ENCODE measurements at places on chromosomes 1 and 21.

- no peak for DNase-seq
These were observed 96.3 kb downstream of the SETD4 start for GRCh38 chr21:35963920-35964451.

GRCh38 chr1:21297975-21298374 lies 7.7 kb upstream of the ECE1 start:
- DNase-seq: no peak

GRCh38 chr1:7831458-7831857 lies 21.4 kb downstream of the UTS2 start:
- no peak for DNase-seq

DNA sequence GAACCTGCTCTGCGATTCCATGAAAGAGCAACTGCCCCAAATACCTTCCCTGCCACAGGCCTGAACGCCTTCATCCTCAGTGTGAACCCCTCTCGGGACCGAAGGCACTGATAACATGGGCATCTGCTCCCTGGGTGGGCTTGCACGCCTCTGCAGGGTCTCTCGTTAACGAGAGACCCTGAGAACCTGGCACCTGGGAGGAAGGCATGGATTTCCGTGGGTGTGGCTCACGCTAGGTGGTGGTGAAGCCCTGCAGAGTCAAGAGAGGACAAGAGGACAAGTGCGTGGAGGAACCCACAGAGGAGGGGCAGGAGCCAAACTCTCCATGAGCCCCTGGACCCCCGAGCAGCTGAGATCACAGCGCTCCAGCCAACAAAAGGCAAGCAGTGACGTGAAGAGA lies 26.8 kb upstream of the COL6A2 start:
- no peak for DNase-seq

DNA sequence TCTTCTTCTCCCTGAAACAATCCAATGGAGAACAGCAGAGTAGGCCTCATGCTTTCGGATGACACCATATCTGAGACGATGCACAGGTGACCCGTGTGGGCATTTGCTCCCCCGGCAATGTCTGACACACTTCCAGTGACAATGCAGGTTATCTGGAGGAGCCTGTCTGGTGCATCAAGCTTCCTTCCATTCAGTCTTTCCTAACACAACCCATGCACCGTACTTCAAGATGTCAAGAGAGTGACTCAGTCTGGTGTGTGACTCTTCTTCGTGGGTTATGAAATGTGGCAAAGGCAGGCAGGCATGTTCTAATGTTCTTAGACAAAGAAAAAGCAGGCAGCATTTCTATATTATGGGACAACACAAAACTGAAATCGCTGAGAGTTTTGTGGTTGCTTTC lies 159.1 kb downstream of the EDEM3 start:
- no peak for DNase-seq

- DNase-seq: peak; percentile 28
These were observed 23.4 kb upstream of the TSPAN2 start for GRCh38 chr1:115112496-115113375.

GRCh38 chr1:21254335-21254951 lies 35.8 kb downstream of the ECE1 start:
- DNase-seq: no peak

DNA sequence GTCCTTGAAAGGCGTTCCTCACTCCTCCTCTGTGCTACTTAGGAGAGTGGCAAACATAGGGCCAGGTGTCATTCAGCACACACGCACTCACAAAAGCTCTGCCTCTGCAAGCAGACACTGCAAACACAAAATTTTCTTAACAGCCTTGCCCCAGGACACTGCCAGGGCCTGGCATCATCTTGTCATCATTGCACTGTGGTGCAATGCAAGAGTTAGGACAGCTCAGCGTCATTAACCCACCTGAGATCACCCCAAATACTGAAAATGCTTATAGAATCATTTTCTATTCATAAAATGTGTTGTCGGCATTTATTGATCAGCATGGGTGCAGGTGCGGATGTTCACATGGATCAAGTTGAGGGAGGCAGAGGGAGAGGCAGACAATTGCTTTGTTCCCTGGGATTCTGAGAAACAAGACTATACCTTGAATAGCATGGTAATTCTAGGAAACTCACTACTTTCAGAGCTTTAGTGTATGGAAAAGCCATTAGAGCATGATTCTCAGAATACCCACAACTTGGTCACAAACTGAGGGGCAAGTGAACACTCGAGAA lies 3.0 kb downstream of the ADAM30 start:
- no peak for DNase-seq

DNA sequence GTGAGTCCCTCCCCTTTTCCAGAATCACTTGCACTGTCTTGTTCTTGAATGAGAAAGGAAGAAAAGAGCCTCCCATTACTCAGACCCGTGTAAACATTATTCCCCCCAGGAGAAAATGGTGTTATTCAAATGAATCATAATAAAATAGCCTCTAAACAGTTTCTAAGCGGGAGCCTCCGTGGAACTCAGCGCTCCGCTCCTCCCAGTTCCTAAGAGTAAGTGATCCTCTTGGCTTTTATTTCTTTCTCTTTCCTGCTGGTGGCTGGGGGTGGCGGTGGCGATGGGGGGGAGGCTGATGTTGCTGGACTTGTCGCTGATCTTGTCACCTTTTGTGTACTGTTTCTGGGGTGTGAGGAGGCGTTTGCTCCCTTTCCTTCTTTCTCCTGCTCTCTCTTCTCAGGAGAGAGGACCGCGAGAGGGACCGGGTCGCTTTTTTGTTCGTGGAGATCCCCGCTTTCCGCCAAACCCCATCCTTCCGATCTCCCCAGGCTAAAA lies 781 bp downstream of the PROX1 start:
- no peak for DNase-seq

DNA sequence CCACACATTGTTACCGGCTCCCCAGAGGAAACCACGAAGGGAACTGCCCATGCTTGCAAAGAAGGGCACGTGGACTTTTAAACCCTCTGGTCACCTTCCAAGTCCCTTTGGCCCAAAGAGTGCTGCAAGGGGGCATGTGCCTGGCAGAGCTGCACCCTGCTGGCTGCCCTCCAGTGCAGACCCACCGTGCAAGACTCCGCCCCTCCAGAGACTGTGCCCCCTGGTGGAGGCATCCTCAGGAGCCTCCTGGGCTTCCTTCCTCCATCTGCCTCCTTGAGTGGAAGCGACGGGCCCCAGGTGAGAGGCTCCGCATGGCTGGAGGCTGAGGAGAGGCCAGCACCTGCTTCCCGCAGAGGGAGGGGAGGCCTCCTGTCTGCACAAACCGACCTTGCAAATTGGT lies 100.6 kb downstream of the CRYAA start:
- DNase-seq: no peak

DNA sequence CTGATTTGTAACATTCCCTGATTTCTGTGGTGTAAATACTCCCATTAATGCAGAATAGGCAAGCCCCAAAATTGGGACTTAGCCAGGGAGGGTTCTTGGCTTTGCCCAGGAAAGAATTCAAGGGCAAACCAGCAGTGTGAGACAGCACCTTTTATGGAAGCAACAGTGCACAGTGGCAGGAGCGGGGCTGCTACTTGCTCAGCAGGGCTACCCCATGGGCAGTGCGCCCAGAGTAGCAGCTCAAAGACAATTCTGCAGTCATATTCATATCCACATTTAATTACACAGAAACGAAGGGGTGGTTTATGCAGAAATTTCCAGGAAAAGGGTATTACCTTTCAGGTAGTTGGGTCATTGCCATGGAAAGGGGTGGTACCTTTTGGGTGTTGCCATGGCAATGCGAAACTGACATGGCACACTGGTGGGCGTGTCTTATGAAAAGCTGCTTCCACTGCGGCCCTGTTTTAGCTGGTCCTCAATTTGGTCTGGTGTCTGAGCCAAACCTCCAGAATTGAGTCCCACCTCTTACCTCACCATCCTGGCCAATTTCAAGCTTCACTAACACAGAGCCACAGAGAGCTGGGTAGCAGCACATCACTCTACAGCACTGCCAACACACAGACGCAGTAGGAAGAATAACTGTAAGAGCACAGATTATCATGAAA lies 35.9 kb downstream of the FHAD1 start:
- DNase-seq: no peak

- no peak for DNase-seq
These were observed 65.8 kb upstream of the BCL10 start for GRCh38 chr1:85342207-85342606.

GRCh38 chr1:82752046-82752445 lies 951.3 kb downstream of the ADGRL2 start:
- no peak for DNase-seq

- no peak for DNase-seq
These were observed 1.5 kb downstream of the GPATCH4 start for GRCh38 chr1:156599811-156600210.

DNA sequence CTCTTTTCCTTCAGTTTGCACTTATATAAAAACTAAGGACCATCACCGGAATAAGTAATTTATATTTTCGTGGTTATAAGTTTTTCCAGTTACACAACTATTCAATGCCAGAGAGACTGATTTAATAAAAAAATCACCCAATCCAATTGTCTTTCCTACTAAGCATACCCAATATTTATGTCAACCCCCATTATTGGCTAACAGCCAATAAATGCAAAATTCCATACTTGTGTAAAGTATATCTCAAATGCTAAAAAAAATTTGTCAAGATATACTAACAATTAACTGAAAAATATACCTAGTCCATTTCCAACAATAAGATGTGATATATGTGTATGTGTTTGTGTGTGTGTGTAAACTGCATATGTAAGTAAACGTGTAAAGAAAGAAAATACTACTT lies 117.4 kb downstream of the AGBL4 start:
- DNase-seq: no peak

GRCh38 chr1:203101813-203102634 lies 16.2 kb upstream of the MYOG start:
- no peak for DNase-seq

GRCh38 chr1:5992814-5993555 lies 760 bp upstream of the NPHP4 start:
- no peak for DNase-seq

DNA sequence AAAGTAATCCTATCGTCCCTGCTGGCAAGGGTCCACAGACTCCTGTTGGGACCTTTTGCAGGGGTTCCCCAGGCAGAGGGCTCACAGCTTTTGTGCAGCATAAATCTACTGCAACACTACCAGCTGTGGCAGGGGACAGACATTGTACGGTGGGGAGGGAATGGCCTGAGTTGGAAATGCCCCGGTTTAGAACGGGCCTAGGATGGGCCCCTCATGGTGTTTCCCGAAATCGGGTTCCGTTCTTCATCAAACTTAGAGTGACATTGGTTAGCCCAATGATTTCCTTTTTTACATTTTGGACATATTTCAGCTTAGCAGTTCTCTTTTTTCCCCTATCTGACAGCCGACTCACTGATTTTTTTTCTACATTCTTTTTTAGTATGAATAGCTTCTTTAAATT lies 26.5 kb upstream of the SAMD11 start:
- DNase-seq: no peak

DNA sequence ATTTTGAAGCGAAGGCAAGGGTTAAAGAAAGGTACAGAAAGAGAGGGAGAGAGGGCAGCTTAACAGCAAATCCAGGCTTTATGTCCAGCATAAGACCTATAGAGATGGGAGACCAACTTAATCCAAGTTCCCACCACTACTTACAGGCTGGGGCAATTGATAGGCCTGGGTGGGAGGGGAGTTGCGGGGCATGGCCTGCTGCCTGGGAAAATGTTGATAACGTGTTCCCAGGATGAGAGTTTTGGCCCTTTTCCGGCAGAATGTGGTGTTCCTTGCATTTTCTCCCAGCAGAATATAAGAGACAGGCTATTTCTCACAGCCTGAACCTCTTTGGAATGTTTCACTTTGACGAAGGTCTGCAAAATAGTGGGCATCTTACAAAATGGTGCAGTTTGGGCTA lies 34.9 kb upstream of the PLA2G5 start:
- DNase-seq: no peak

- no peak for DNase-seq
These were observed 87.8 kb downstream of the SLC16A1 start for GRCh38 chr1:112868191-112868590.

DNA sequence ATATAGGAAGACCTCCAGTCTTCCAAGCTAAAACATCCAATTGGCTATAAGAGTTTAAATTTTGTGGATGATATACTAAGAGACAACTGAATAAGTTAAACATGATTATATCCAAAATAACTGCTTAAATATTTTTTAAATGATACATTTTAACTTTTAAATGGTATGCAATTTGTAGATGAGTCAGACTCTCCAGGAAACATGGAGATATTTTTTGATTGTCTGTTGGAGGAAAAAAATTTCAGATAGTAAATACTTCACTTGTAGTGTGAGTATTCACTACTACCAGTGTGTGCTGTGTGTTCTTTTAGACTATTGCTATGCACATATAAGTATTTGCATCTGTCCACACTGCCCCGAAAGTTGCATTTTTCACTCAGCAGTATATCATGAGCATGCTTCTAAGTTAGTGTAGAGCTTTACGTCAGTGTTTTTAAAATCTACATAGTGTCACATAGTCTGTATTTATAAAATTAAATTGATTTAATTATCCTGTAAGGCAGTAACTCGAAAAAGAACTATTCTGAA lies 91.1 kb downstream of the USP25 start:
- no peak for DNase-seq

DNA sequence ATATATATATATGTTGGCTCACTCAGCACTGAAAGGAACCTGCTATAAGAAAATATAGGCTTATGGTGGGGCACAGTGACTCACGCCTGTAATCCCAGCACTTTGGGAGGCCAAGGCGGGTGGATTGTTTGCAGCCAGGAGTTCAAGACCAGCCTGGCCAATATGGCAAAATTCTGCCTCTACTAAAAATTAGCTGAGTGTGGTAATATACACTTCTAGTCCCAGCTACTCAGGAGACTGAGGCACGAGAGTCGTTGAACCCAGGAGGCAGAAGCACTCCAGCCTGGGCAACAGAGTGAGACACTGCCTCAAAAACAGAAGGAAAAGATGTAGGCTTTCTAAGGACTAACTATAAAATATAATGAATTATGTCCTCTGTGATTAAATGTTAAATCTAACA lies 14.6 kb upstream of the MUTYH start:
- no peak for DNase-seq

- DNase-seq: no peak
These were observed 26.8 kb downstream of the ALDH9A1 start for GRCh38 chr1:165671526-165671925.

DNA sequence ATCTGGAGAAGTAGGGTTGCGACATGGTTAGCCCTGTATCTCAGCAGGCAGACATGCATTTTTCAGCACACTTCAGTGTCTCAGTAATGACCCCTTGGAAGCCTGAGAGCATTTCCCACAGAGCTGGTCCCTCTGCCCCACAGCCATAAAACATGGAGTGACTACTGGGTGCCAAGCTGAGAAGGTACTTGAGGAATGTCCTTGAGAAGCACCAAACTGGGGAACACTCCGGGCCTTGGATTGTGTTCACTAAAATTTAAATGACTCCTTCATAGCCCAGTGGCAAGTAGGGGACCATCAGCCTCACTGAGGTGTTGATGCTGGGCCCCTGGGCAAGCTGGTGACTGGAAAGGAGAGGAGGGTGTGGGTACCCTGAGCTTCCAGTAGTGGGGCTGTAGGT lies 54.7 kb downstream of the KCNJ6 start:
- DNase-seq: no peak

DNA sequence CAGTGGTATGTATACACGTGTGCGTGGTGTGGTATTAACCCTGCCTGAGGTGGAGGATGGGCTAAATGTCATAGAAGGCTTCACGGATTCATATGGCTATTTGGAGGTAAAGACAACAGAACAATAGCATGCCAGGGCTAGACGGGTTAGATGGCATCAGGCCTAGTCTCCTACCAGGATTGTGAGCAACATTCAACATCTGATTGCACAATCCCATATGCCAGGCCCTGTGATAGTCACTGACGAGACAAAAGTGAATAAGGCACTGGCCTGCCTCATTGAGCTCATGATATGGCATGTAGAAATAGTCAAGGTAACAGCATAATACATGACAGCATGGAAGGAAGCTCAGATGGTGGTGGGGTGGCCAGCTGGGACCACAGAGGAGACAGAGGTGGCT lies 167.1 kb upstream of the BEND5 start:
- no peak for DNase-seq

Data from stimulated activated CD4-positive, alpha-beta T cell treated with anti-CD3 and anti-CD28 coated beads, Interleukin-1b, Interleukin-23, amount 100 ng/mL, for 1 hour (primary cell).